ENCODE measurements at places on chromosomes 2 and 18.

GRCh38 chr2:134406311-134406710 is 152.4 kb downstream of the MGAT5 start:
- no peak for DNase-seq

GRCh38 chr2:139142252-139142880 is 362.2 kb upstream of the NXPH2 start:
- no peak for DNase-seq

DNA sequence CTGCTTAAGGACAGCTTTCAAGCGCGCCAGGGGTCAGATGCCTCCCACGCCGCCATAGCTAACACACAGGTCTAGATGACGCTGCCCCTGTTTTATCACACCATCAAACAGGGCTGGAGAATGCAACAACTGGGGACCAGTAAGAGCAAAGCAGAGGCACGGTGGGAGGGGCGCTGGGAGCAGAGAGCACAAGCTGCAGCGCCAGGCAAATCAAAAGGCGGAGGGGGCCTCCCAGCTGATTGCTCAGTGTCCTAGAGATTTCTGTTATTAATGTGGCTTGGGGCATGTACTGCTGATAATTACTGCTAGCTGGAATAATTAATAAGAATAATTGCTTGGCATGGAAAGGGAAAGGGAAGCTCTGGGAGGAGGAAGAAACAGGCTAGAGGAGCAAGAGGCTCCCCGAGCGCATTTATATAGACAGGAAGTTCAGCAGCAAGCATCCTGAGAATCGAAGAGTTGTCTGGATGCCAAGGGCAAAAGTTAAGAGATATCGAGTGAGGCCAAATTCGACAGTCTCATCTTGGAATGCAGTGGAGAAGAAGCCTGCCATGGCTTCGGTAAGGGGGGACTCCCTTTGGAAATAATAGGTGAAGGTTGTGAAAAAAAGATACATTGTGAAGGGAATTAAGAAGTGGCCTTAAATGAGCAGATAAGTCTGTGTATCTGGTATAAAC is 104.5 kb upstream of the ZNF521 start:
- DNase-seq, result no peak

DNA sequence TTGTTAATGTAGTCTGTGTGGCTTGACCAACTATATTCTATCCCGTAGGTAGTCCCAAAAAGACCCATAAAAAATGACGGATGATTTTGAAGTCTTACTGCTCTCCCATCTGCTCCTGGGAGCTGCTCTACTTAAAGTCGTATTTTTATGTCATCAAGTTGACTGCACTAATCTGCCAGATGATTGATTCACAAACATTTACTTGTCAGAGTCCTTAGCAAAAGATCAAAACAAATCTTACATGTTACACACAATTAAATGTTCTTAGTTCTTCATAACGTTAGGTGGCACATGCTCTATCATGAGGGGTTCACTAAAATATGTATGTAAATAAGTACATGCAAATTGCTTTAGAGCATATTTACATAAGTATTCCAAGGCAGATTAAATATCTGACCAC is 498.3 kb upstream of the LRRTM4 start:
- DNase-seq, result no peak

DNA sequence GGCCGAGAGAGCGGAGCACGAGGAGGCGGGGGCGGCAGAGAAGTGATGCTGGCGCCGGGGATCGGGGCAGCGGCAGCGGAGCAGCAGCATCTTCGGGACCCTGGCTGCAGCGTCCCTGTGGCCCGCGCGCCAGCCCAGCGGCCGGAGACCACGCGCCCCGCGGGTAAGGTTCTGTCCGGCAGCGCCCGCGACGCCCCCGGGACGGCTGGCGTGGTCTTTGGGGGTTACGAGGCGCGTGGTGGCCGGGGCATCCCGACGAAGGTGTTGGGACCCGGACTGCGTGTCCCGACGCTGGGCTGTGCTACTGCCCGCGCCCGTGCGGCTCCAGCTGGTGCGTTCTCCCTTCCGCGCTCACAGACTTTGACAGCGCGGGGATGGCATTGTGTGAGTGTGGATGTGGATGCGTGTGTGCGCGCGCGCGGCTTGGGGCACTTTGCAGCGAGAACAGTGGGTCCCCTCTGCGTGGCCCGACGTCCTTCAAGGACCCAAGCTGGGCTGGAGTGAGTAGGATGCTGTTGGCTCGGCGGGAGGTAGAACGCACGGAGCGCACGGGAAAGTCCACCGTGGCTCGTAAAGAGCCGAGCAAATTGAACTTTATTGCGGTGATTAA is 405.0 kb downstream of the XIRP2 start:
- no peak for DNase-seq

- DNase-seq, result no peak
Measured at GRCh38 chr2:81895620-81896250, 1591.2 kb upstream of the LRRTM1 start.

GRCh38 chr2:7592618-7593140 is 675.5 kb downstream of the RNF144A start:
- no peak for DNase-seq

- no peak for DNase-seq
Measured at GRCh38 chr18:28947900-28948299, 771.0 kb upstream of the CDH2 start.

DNA sequence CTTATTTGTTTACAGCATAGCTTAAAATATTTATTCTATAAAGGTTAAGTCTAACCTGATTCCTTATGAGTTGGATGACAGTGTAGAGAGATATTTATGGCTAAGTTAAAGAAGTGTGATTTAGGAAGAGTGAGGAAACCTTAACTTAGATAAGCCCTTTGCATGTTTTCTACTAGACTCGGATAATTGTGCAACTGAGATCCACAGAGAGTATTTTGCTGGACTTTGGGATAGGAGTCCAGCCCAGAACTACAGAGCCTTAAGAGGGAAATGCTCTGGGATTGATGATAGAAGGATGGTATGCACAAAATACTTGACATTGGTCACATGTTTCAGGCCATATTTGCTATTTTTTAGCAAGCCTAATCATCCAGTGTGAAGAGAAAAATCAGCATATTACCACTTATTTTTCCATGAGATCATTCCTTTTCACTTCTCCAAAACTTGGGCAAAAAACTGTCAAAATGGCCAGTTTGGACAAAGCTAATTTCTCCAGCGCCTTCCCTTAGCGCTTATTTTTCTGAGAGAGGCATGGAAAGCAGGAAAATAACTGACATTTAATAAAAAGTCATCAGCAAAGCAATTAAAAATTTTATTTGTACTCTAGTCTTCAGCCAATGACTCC is 3.1 kb downstream of the CD28 start:
- no peak for DNase-seq

- DNase-seq, result no peak
Measured at GRCh38 chr2:190838492-190838910, 42.1 kb upstream of the GLS start.

DNA sequence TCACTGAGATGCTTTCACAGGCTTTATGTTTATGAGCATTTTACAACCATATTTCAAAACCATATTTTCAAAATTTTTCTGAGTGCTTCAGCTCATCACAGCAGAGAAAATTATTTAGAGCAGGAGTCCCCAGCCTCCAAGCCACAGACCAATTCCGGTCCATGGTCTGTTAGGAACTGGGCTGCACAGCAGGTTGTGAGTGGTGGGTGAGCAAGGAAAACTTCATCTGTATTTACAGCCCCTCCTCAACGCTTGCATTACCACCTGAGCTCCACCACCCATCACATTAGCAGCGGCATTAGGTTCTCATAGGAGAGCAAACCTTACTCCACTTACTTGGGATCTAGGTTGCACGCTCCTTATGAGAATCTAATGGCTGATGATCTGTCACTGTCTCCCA is 165.6 kb downstream of the SEPTIN10 start:
- DNase-seq, result no peak

GRCh38 chr2:67085146-67085545 is 312.0 kb upstream of the ETAA1 start:
- no peak for DNase-seq

DNA sequence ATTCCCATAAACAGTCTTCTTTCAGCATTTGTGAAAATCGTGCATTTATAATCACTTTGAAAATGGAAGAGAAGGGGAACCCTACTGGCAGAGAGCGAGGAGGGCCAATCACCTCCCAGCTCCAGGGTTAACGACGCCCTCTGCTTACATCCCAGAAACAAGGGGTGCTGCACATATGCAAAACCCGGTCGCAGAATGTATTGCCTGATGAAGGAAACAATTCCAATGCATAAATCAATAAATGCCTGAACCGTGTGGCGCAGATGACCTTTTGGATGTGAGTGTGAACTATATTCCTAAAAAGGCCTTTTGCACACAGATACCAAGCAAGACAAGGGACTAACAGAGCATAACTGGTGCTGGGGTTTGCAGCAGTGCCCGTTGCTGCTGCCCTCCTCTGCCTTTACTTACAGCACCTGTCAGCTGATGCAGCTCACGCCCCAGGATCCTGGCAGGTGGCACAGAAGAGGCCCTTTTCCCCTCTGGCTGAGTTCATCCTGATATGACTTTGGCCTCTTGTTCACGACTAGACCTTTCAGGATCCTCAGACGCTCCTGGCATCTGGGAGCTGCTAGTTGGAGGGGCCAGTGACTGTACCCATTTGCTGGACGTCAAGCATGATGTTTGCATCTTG is 67.8 kb downstream of the MYT1L start:
- no peak for DNase-seq

DNA sequence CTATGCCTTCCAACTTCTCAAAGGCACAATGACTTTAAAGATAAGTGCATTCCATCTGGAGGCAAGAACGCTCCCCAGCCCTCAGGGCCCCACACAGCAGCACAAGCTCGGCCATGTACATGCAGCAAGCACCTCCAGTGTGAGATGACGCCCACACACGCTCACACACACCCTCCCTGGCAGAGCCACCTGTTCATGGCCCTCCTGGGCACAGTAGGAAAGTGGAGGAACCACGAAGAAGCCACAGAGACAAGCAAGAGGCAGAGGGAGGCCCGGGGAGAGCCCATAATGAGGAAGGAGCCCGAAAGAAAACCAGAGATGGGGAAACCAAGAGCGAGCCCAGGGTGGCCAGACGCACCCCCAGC is 21.7 kb downstream of the BIN1 start:
- DNase-seq, result no peak

GRCh38 chr2:32838418-32838817 is 108.3 kb upstream of the LTBP1 start:
- no peak for DNase-seq
